ENCODE measurements at places on chromosomes 5 and 9.

- DNase-seq = no peak
These were observed 78.3 kb upstream of the FCN2 start for GRCh38 chr9:134802216-134802795.

DNA sequence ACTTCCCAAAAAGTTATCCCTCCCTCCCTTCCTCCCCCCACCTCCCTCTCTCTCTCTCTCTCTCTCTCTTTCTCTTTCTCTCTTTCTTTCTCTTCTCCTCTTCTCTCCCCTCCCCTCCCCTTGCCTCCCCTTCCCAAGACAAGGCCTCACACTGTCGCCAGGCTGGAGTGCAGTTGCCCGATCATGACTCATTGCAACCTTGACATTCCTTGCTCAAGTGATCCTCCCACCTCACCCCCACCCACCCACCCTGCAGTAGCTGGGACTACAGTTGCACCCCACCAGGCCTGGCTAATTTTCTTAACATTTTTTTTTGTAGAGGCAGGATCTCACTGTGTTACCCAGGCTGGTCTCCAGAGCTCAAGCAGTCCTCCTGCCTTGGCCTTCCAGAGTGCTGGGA is 32.8 kb downstream of the VPS13A start:
- DNase-seq = no peak

- DNase-seq = no peak
These were observed 11.0 kb downstream of the IFNA21 start for GRCh38 chr9:21155501-21155900.

DNA sequence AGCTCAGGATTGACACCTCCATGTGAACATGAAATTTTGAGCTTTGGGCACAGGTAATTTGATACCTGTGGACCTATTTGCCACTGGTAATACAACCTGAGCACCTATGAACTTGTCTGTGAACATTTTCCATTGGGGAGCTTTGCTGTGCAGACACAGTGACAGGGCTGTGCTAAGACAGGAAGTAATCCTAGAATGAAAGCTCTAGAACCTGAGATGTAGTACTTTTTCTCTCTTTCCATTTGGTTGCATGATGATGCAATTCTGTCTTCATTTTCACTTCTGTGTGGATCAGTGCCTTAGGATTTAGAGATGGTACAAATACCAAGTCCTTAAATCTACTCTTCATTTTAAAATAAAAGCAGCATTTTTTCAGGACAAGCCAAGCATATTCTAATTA is 216.9 kb downstream of the NR3C1 start:
- DNase-seq = no peak

GRCh38 chr5:172903790-172904189 is 55.4 kb upstream of the RPL26L1 start:
- no peak for DNase-seq

DNA sequence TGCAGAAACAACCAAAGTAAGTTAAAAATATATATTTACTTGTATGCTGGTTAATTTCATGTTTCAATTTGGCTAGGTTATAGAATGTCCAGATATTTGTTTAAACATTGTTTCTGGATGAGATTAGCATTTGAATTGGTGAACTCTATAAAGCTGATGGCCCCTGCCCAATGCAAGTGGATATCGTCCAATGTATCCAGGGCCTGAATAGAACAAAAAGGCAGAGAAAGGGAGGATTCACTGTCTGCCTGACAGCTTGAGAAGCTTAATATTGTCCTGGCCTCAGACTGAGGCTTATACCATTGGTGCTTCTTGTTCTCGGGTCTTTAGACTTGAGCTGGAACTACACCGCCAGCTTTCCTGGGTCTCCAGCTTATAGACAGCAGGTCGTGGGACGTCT is 446.7 kb upstream of the ACTBL2 start:
- no peak for DNase-seq

- DNase-seq = peak; percentile 9
These were observed 494 bp downstream of the CERT1 start for GRCh38 chr5:75510836-75511434.

GRCh38 chr9:112038017-112038408 is 137.1 kb downstream of the SUSD1 start:
- no peak for DNase-seq

GRCh38 chr9:127803507-127804352 is 1.0 kb downstream of the FPGS start:
- no peak for DNase-seq

DNA sequence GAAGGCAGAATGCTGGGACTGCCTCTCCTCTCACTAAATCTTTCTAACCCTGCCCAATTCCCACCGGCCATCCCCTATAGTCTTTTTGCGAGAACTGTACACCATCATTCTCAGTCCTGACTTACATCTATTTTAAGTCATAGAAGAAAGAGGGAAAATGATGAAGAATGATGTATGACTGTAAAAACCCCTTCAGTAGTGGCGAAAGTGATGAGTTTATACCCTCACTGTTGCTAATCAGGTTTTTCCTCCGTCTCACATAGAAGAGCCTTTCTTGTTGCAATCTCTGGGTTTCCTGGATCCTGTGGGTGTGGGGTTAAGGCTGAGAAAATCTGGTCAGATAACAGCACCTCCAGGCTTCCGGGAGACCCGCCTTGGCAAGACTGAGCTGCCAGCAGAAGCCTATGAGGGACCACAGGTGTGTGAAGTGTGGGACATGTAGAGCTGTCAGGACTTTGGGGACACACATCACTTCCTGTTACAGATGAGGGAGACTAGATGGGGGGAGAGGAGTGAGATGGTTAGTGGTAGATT is 147.1 kb upstream of the SLC12A2 start:
- no peak for DNase-seq

- DNase-seq = no peak
These were observed 73.0 kb downstream of the C9orf85 start for GRCh38 chr9:71984403-71984802.

GRCh38 chr9:2833096-2833495 is 10.8 kb downstream of the PUM3 start:
- DNase-seq = no peak
